ENCODE measurements at places on chromosomes 5 and 9.

DNA sequence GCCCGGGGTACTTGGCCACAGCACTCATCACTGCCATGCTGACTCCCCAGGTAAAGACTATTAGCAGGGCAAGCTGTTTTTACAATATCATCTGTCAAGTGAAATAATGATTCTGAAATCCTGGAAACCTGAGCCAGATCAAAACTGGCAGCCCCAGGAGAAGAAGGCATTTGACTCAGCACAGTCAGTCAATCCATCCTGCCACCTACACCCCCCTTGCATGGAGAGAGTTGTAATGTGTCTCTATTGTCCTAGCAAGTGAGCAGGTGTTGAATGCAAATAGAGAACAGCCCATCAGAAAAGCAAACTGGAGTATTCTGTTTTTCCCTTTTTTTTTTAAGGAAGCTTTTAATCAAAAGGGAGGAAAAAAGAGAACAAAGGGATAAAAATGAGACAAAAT, 291.2 kb downstream of the BRINP1 start:
- no peak for DNase-seq

- no peak for DNase-seq
Measured at GRCh38 chr9:87725356-87725899, 491 bp upstream of the CTSL start.

DNA sequence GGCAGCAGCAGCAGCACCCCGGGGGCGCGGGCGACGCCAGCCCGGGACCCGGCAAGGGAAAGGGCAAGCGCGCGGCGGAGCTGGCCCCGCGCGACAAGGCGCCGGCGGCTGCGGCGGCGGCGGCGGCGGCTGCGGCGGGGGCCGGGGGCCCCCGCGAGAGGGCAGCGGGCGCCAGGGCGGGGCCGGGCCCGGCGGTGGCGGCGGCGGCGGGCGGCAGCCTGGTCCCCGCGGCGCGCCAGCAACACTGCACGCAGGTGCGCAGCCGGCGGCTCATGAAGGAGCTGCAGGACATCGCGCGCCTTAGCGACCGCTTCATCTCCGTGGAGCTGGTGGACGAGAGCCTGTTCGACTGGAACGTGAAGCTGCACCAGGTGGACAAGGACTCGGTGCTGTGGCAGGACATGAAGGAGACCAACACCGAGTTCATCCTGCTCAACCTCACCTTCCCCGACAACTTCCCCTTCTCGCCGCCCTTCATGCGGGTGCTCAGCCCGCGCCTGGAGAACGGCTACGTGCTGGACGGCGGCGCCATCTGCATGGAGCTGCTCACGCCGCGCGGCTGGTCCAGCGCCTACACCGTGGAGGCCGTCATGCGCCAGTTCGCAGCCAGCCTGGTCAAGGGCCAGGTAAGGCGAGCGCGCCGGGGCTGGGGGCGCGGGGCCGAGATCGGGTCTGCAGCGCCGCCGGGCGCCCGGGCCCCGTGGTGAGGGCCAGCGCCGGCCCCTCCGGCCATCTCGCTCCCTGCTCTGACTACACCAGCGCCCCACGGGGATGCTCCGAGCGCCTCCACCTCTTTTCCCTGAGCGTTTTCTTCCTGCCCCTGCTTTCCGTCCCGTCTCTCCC, at the start of gene UBE2QL1:
Gene UBE2QL1, plus strand, starts transcription at position 238 of the 843 bp plus-strand sequence. Its CDS starts 35 bp downstream, at position 273.
- DNase-seq, result peak; percentile 3

DNA sequence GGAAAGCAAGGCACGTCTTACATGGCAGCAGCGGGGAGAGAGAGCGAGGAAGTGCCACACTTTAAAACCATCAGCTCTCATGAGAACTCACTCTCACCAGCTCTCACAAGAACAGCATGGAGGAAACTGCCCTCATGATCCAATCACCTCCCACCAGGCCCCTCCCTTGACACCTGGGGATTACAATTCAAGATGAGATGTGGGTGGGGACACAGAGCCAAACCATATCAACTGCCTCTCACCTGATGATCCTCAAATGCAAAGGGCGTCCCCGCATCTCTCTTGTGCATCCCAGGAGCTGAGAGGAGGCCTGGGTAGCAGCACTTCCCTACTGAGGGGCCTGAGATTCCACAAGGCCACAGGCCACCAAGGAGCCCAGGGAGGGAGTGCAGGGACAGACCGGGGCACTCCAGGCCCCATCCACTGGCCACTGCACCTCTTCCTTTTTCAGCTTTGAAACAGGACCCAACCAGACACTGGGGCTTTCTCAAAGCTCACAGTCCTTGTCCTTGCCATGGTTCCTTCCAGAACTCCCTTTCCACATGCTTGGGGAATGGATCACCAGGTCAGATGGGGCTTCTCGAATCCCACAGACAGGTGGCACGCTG, 54.5 kb upstream of the IL17B start:
- DNase-seq, result no peak

Data from astrocyte of the spinal cord (primary cell).